ENCODE measurements at places on chromosomes 4 and X.

- DNase-seq, result no peak
Measured at GRCh38 chrX:49075347-49075746, 1.5 kb upstream of the PRAF2 start.

DNA sequence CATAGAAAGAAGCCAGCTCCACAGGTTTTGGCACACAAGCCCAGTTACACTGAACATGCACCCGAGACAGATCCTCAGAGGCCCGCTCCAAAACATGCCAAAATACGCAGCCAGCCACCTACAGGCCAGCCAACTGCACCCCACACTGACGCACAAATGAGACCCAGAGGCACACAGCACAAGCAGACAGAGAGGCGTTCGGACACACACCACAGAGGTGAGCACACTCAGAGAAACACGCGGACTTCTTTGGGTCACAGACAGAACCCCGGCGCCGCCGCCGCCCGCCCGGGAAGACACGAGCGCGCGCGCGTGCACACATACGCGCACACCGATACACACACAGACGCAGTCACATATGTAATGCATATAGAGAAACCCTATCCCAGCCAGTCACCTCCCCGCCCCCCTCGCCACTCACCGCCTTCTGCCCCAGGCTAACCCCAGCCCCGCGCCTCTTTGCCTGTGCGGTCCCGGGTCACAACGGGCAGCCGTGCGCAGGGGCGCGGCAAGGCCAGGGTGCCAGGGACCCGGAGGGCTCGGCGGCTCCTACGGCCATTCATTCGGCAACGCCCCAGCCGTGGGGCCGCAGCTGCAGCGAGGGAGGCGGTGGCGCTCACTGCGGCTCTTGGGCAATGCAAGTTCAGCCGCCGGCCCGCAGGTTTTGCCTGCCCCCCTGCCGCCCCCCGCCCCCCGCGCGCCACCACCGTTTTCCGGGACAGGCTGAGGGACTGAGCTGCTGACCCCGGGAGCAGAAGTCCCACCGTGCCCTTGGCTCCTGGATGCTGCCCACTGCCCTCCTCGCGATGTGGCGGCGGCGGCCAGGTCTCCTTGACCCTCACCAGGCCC lies 553 bp downstream of the SEPTIN6 start:
- no peak for DNase-seq

DNA sequence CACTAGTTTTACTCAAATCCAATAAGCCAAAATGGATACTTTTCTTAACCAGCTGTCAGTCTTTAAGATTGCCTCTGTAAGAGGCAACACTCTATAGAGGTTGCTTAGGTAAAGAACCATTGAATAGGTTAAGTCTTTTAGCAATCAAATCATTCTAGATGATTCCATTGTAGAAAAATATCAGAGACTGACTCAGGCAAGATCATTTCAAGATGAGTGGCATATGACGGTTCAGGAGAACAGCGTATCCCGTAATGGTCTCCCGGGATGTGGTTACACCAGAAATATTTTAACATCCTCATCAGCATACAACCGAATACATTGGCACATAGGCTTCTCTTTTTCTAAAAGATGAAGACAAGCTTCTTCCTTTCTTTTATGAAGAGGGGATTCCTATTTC lies 641.7 kb upstream of the AGA start:
- DNase-seq, result no peak

- no peak for DNase-seq
Measured at GRCh38 chr4:76488455-76488854, 53.4 kb downstream of the SHROOM3 start.

DNA sequence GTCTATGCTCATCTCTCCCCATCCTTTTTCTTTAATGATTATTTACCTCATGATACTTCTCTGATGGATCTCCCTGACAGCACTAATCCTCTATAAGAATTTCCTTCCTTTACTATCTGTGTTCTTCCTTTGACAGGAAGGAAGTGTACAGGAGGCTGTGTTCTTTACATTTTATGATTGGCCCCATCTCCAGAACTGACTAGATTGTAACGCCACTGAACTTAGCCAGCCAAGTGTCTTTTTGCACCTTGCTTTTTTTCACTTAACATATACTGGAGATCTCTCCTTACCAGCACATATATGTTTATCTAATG lies 3.9 kb upstream of the WWC2 start:
- DNase-seq, result no peak

GRCh38 chr4:141563723-141564122 lies 72.7 kb upstream of the IL15 start:
- no peak for DNase-seq

DNA sequence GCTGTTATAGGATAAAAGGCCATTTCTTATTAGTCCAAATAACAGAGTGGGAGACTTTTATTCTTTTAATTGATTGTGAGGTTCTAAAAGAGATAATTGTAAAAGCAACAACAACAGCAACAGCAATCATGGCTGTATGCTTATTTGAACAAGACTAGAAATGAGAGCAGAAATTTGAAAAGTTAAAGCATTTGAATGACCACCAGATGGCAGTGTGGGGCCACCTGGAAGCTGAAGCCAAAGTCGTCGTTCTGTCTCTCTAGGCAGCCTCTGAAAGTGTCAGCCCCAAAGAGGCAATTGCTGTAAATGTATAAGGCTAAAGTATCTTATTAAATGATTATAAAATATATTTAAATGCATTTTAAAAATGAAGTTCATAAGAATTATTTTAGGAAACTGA lies 42.2 kb downstream of the SH2D1A start:
- DNase-seq, result peak; percentile 27

- no peak for DNase-seq
Measured at GRCh38 chr4:93770201-93770600, 58.4 kb upstream of the ATOH1 start.

GRCh38 chrX:45506149-45506730 lies 305.6 kb upstream of the DIPK2B start:
- no peak for DNase-seq

DNA sequence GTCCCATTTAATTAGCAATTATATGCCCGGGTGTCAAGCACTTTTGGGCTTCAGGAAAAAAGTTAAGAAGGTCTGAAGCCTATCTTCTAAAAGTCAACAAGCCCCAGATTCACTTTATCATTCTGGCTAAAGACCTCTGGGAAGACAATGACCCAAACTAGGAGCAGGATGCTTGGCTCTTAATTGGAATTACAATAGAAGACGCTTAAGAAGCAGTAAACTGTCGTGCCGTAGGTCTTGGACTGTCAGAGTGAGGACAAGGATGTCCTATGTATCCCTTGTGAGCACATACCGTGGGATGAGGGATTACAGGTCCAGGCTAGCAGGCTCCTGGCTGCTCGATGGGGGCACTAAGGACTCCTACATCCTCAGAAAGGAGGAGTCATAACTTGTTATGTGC lies 3.2 kb upstream of the ARHGAP36 start:
- DNase-seq, result no peak

DNA sequence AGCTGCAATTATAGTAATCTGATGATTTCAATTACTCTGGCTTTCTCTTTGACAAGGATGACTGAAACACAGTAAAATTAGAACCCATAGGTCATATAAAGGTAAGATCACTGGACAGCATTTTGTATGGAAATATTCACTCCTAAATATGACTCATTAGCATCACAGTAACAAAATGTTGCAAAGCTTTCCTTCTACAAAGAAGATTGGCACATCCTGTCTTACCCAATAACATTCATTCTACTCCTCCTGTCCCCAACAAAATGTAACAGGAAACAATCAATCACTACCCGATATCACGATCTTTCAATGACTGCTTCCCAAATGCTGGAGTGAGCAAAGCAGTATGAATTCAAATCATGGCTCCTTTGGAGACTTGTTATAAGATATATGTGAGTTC lies 95.3 kb downstream of the FANCB start:
- no peak for DNase-seq

GRCh38 chr4:18627447-18628005 lies 606.0 kb upstream of the LCORL start:
- DNase-seq, result no peak

DNA sequence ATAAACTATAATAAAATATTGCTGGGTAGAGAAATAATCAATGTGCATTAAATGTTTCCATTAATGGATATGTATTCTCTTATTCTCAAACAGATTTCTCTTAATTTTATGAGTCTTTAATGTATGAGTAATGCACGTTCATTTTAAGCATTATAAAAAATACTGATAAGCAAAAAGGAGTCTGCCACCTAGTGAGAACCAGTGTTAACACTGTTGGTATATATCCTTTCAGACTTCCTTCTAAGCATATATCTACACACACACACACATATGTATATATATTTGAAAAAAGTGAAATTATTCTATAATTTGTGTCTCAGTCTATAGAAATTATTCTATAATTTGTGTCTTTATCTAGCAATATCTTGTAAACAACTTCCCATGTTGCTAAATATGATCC lies 49.9 kb upstream of the MTMR1 start:
- no peak for DNase-seq

DNA sequence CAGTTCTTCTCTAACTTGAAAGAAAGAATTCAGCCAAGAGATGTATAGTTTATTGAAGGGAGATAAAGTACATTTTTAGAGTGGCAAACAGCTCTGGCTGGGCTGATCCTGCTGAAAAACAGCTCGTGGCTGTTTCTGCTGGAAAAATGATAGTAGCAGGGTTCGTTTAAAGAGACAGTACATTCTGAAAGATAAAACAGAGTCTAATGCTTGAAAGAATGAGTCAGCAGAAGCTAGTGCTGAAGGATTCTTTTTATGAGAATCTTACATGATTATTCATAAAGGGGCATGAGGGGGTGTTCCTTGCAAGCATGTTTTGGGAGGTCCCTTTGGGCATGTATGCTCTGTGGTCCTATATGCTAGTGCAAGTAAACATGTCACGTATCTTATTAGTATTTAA lies 790.0 kb downstream of the PCDH18 start:
- DNase-seq, result no peak

GRCh38 chr4:43822621-43823020 lies 626.0 kb downstream of the KCTD8 start:
- no peak for DNase-seq

- no peak for DNase-seq
Measured at GRCh38 chrX:124325732-124326131, 6.7 kb upstream of the TEX13D start.

DNA sequence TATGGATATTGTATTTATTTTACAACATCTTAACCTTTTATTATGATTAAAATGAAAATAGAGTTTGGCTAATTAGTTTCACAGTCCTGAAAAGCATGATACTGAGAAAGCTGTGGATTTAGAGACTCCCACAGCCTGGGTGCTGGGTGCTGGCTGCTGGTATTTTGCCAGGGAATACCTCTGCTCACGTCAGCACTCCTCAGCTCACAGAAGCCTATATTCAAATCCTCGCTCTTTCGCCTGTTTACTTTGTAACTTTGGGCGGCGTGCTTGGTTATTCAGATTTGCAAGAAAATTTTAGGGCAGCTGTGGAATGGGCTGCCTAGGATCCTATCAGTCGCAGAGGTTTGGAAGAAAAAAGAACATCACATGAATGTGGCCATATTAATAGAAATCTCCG lies 261.8 kb downstream of the DCTD start:
- DNase-seq, result no peak

- DNase-seq, result no peak
Measured at GRCh38 chr4:127548990-127549925, 83.5 kb upstream of the INTU start.

- peak; percentile 8 for DNase-seq
Measured at GRCh38 chr4:148216866-148217814, 225.1 kb downstream of the NR3C2 start.

DNA sequence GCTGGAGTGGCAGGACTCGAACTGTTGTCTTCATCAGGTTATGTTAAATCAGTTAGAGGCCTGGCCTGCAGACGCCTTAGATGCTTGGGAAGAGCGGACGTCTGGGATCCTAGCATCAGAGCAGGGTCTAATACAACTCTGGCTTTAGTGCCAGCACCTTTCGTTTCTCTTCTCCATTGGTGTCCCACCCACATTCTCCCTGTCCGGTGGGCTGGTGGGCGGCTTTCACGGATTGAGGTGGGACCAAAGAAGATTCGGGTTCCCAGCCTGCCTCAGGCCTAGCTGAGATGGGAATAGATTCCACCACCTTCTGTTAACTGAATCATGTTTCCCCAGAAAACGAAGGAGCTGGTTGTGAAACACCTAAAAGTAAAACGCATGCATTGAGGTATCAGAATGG lies 939 bp downstream of the PDK3 start:
- DNase-seq, result no peak

- no peak for DNase-seq
Measured at GRCh38 chrX:131405497-131405896, 116.4 kb upstream of the IGSF1 start.

DNA sequence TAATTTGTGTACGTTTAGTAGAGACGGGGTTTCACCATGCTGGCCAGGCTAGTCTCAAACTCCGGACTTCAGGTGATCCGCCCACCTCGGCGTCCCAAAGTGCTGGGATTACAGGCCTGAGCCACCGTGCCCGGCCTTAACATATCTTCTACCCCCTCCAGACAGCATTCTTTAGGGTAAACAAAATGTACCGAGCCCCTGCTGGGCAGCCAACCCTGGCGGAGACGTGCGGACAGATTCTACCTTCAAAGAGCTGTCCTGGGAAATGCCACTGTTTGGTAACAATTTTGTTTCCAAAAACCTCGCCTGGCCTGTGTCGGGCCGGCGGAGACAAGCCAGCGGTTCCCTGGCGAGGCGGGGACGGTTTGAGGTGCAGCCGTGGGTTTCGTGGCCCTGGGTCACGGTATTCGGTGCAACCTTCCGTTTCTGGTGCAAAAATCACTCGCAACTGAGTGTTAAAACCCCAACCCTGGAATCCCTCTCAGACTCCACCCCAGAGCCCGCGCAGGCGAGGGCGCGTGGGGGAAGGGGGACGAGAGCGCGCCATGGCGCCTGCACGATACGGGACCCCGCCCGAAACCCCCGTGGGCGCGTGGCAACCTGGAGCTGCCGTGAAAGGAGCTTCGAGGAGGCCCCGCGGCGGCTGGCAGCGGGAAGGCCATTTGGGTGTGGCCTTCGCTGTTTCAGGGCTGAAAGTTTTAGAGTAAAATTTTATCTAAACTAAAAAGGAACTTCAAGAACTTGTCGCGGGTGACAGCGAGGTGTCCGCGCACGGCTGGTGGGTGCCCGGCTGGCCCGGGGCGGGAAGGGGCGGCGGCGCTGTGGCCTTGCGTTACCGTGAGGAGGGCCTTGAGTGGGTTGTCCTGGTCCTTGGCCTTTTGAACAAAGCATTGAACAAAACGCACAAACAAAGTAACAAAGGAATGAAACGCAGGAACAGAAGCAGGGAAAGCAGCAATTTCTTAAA lies 17.0 kb downstream of the MRFAP1 start:
- no peak for DNase-seq

DNA sequence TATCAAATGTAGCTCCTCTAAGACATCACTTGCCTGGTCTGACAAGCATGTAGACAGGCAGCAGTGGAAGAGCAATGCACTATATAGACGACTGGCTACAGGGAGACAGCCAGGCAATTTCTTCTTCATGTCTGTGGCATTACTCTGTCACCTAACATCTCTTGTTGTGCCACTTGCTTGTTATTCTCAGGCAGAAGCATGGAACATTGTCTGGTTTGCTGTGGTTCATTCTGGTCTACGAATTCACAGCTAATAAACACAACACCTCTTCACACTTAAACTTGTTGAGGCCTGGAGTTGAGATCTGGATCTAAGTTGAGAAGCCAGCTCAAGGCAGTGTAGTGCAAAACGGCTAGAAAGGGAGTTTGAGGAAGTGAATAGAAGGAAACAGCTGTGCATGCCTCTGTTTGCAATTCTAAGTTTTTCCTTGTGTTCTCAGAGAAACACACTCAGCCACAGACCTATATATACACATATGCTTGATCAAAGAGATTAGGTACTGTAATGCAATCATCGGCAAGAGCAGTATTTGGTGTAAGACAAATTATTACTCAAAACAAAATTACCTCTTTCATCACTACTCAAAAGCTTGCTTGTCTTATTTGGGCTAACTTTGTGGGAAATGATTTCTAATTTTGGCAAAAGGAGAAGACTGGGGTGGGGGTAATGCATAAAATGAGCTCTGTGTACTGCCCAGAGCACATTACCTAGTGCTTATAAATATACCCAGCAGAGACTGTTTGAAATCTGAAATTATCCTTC lies 243.8 kb downstream of the PPP3CA start:
- no peak for DNase-seq
